Posterior cingulate gyrus (tissue), 11 donors: ENCODE measurements at places on chromosomes 4 and X.

DNA sequence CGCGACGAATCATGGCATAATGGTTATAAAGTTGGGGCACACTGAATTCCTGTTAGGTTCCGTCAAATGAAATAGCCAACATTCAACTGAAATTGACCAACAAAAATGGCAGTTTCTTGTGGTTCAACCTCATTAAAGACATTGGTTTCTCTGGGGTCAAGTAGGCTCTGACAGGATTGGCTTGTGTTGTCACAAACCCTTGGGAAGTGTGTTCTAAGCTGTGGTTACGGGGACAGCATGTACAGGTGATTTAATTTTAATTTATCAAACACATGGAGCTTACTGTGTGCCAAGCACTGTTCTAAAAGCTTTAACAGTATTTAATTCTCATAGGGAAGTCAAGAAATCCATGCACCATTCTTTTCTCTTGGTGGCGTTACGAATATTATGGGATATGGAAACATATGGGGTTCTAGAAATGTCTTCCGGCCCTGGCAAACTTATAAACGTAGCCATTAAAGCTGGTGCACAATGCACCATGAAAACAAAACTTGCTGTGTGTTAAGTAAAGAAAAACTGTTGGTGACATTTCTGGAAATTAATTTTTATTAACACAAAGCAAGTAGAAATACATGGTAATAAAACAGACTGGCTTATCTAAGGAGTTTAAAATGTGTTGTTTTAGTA, 891 bp downstream of the XK start:
- no peak for DNase-seq

DNA sequence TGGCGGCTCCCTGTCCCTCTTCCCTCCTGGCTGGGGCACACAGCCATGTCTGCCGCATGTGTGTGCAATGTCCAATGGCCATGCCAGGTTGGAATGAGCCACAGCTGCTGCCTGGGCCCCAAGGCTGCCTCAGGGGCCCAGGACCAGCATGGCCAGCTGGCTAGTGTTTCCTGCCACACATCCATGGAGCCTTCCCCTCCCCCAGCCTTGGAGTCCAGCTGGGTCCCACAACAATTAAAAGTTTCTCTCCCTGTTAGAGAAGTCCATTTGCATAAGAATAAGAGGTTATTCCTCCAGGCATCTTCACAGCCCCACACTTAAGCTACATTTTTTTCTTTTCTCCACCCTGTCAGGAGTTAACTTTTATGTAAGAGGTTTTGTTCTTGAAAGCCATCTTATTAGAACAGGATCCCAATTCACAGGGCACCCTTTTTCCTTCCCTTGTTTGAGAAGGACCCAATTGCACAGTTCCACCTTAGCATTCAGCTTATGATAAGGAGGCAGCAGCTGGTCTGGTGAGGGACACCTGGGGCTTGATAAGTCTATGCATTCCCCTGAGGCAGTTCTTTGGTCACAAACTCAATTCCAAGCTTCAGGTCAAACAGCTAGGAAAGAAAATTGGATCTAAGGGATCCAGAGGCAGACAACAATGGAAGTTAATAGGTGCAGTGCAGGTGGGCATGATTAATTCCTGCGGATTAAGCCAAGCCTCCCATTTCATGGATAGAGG, 963.3 kb upstream of the GRIA3 start:
- DNase-seq, result no peak

DNA sequence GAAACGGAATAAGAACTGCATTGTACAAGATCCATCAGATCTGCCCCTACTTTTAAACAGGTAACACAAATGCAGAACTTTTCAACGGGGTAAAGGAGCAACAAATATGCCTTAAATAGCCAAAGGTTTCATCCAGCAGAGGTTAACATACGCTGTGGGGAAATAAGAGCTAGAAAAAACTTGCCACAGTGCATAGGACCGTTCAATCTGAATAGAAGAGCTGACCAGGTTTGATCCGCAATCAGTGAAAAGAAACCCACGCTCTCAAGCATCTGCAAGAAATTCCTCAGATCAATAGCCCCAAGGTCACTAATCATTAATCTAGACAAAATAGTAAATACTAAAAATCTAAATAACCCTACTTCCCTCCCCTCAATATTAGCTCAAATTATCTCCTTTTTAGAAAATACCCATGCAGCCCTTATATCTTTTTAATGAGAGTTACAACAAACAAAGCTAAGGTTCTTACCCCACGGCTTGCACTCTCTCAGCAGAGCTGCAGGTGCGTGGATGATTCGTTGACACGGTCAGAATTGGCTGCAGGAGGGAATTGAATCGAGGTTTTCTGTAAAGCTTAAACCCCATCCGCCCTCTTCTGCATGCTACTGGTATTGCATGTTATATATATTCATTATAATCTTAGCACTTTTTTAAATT, at the start of gene TLR10:
TSS of gene TLR10 (minus strand) at position 539 of the 657 bp plus-strand sequence. CDS start 7,400 bp downstream, outside the sequence.
- DNase-seq, result no peak

GRCh38 chr4:141158219-141158618, 24.9 kb upstream of the RNF150 start:
- no peak for DNase-seq

GRCh38 chrX:16628946-16629595, 20.9 kb upstream of the S100G start:
- DNase-seq, result no peak

DNA sequence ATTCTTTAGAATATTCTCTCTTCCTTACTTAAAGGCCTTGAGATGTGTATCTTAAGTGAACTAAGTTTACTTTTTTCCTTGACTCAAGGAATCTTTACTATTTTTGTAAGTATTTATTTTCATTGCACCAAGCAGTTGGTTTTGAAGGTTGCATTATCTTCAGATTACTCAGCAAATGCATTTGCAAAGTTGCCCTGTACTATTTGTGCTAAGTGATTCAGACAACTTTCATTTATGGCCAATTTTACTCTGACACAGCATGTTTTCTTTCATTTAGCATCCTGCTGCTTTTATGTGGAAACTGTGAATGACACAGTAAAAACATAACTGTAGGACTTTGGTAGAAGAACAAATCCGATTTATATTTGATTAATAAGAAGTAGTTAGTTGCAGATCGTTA, 191.0 kb downstream of the CCSER1 start:
- no peak for DNase-seq

DNA sequence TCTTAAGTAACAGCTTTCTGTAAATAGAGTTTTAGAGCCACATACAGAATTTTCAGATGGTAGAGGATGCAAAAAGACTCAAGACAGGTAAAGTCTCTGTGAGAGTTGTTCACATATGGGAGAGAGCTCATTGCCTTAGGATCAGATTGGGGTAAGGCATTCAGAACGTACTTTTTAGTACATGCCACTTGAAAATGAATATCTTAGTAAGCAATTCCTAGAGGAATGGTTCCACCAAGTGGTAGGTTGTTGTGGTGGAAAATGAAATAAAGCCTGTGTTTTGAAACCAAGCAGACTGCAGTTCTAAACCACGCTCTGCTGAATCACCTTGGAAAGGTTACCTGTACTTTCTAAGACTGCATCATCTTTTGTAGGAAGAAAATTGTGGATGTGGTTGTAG, 547.0 kb upstream of the LCORL start:
- DNase-seq, result no peak

DNA sequence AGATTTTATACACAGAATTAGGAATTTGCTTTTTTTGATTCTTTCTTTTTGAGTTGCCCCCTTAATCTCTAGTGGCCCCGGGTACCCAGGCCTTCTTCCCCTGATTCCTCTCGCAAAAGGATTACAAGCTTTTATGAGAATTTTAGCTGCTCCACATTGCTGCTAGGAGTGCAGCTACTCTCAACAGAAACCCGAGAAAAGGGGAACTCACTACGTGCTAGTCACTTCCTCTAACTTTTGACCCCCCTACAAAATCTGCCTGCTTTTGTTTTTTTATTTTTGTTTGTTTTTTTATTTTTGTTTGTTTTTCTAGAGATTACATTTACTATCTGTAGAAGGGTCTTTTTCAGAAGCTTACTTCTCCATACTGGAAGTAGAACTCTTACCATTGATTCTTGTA, 64.1 kb downstream of the ZNF81 start:
- no peak for DNase-seq

GRCh38 chrX:14697451-14697850, 168.1 kb downstream of the GLRA2 start:
- DNase-seq, result no peak

- DNase-seq, result no peak
These were observed 155.3 kb downstream of the FHIP1A start for GRCh38 chr4:151564321-151564720.

DNA sequence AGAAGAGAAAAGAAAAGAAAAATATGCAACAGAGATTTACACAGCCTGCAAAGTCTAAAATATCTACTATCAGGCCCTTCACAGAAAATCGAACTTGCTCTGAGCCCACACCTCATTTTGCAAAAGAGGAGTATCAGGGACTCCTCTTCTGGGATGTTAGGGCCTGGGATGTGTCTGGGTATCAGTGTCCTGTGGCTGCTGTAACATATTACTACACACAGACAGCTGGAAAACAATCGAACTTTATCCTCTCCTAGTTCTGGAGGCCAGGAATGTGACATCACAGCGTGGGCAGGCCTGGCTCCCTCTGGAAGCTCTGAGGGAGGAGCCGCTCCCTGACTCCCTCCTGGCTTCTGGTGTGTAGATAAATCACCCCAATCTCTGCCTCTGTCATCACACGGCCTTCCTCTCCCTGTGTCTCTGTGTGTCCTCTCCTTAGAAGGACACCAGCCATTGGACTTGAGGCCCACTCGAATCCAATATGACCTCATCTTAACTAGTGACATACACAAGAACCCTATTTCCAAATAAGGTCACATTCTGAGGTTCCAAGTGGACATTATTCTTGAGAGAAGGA, 52.9 kb downstream of the PPP2R2C start:
- DNase-seq, result peak; percentile 48

DNA sequence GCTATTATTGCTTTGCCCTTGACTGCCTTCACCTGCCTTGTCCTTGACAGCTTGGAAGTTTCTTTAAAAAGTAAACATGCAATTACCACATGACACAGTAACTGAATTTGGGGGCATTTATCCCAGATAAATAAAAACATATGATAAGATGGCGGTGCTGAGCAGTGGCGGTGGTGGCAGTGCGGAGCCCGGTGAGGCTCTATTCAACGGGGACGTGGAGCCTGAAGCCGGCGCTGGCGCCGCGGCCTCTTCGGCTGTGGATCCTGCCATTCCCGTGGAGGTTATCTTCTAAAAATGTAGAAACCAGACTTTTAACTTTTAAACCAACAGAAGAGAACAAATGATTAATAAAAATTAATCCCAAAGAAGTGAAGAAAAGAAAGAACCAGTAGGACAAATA, 59.7 kb upstream of the ZDHHC15 start:
- no peak for DNase-seq

GRCh38 chr4:74474345-74475090, 29.6 kb downstream of the AREG start:
- no peak for DNase-seq

- no peak for DNase-seq
These were observed 5.7 kb downstream of the SPON2 start for GRCh38 chr4:1166509-1167243.

DNA sequence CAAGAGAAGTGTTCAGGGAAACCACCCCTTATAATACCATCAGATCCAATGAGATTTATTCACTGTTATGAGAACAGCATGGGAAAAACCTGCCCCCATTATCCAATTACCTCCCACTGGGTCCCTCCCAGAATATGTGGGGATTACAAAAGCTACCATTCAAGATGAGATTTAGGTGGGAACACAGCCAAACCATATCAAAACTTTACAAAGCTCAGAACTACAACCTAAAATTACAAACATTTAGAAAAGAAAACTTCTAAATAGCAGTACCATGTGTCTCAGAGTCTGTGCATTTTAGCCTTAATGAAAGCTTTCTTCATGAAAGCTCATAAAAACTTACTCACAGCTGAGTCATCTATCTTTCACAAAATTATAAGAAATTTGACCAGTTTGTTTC, 1442.8 kb upstream of the PCDH7 start:
- DNase-seq, result no peak

GRCh38 chr4:88995874-88996273, 61.1 kb downstream of the FAM13A start:
- no peak for DNase-seq

- DNase-seq, result no peak
These were observed 153.6 kb downstream of the AFAP1 start for GRCh38 chr4:7786040-7786439.

DNA sequence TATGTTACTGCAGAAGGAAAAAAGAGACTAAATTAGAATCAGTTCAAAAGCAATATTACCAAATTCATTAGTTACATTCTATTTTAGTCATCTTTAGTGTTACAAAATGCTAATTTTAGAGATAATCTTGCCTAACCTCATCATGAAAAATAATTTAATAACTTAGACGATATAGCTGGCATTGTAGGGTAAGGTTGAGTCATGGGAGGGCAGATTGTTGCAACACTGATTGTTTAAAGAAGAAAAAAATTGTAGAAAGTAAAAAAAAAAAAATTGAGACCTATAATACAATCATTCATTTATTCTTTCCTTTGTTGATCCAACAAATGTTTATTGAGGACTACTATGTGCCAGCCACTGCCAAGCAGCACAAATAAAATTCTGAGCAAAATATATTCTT, 330.9 kb downstream of the GBA3 start:
- DNase-seq, result no peak

- DNase-seq, result no peak
These were observed 64.5 kb upstream of the WDR1 start for GRCh38 chr4:10180927-10181744.

- DNase-seq, result no peak
These were observed 51.2 kb downstream of the TBC1D9 start for GRCh38 chr4:140704964-140705363.

DNA sequence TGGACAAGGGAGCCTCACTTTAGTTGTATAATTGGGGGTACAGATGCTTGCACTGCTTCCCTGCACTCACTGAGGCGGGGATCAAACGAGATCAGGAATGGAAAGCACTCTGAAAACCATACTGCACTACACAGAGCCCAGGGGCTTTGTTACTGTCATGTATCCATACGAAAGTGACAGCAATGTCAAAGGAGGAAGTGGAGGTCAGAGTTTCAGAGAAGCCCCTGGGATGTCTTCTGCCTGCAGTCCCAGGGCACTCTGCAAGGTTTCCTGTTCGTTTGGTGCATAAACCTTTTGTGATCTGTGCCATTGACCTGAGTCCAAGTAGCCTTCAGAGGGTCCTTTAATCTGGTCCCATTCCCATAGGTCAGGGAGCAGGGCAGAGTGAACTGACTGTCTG, 31.2 kb downstream of the RNF175 start:
- no peak for DNase-seq

GRCh38 chrX:44303119-44303518, 40.4 kb downstream of the EFHC2 start:
- DNase-seq, result no peak

GRCh38 chrX:7062276-7062675, 85.2 kb upstream of the STS start:
- DNase-seq, result no peak

DNA sequence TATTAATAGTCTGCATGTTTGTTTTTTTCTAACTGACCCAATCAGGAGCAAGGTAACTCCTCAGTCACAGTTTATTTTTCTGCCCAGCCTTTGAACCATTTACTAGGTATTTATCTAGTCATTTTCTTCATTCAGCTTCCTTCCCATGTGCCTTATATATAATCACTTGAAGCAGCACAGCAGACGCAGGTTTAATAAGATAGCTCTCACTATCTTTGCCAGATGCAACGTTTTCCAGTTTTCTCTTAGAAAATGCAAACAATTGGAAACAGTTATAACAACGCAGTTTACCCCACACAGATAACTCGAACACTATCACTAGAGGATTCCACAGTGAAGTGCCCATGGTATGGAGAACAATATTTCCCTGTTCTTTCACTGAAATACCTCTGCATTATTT, 56.4 kb upstream of the NFKB1 start:
- no peak for DNase-seq

GRCh38 chrX:1576201-1576992, 15.0 kb upstream of the AKAP17A start:
- no peak for DNase-seq
